NCI-H510A (cell line): ENCODE measurements at places on chromosomes 6 and 20.
A peak's percentile ranks its signal among the peaks of the same experiment; 100 is the strongest.

DNA sequence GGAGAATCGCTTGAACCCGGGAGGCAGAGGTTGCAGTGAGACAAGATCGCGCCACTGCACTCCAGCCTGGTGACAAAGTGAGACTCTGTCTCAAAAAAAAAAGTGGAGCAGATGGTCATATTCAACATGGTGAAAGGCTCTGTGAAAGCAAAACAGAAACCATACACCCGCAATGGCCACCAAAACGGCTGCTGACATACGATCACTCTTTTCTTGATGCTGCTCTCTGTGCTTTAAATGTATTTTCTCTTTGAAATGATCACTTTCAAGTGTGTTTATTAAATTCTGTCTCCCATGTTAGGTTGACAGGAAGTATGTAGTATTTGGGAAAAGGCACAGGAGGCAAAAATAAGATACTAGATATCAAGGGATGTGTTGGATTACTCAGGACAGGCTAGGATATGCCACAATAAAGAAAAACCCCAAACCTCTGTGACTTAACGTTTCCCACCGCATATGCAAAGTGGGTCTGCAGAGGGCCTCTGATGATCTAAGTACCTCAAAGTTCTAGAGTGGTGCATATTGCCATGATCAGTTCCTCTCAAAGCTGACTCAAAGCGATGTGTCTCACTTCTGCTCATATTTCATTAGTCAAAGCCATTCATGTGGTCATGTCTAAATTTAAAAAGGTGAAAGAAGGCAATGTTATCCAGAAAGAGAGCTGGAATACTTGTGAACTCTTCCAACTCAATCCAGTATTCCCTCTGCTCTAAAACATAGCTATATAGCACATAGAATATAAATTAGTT, 155.1 kb upstream of the SOX4 start:
- DNase-seq = no peak

- no peak for DNase-seq
Observed at GRCh38 chr20:37346535-37347346, 801 bp downstream of the SRC start.

DNA sequence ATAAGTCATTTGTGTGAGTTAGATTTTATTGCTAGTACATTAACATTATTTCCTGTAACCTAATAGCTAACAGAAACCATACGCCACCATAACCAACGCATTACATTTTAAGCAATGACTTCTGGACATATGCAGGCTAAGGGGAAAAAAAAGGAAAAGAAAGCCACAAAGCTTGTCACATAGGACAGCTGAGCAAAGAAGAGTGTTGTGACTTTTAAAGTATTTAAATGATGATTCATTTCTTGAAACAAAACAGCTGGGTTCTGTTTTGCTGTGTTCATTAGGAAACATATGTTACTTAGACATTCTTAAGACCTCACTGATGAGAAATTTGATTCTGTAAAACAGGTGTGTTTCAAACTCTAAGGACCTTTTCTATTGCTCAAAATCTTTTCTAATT, 171.4 kb downstream of the COL9A1 start:
- DNase-seq = no peak

DNA sequence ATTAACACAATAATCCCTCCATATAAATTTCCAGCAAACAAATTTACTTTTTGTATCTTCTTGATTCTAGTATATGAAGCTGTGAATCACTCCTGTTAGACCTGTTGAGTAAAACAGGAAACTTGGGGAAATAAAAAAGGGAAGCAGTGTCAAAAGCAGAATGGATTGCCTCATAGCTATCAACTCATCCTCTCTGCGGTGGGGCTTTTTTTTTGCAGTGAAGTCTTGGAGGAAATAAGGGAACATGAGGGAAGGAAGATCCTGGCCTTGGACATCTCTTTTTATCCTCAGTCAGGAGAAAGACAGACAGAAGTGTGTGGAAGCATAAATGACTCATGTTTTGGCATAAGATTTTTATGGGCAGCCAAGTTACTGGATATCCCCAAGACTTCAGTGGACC, 332.5 kb downstream of the TFAP2A start:
- no peak for DNase-seq

DNA sequence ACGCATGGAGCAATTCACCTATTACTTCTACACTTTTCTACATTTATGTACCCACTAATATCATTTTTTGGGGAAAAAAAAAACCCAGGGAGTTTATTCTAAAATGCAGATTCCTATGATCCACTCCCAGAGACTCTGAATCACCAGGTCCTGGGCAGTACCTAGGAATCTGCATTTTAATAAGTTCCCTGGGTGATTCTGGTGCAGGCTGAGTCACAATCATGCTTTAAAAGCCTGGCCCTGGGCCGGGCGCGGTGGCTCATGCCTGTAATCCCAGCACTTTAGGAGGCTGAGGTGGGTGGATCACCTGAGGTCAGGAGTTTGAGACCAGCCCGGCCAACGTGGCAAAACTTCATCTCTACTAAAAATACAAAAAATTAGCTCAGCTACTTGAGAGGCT, 43.3 kb upstream of the MLN start:
- no peak for DNase-seq

DNA sequence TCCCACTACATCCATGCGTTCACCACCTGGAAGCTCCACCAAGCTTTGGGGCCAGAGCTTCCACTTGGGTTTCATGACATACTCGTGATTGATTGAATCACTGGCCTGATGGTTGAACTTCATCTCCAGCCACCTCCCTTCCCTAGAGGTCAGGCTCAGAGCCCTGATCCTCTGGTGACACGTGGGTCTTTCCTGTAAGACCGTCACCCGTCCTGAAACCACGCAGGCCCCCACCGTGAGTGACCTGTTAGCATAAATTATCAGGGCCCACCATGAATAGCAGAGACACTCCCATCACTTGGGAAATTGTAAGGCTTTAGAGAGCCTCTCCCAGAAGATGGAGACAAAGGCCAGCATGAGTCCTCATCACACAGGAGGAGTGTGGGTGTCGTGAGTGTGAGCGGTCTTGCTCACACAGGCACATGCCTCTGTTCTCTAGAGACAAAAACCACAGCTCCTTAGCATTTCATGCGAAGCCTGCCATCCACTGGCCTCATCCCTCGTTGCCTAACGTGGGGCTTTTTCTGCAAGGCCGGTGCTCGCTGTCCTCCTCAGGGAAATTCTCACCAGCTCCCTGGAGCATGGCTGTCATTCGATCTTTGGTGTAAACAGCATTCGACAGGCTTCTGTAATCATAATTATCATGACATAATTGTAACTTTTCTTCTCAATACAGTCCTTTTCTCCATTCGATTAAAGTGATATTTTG, 65.1 kb upstream of the DUSP22 start:
- no peak for DNase-seq

GRCh38 chr20:15364781-15365180, 1027.4 kb upstream of the FLRT3 start:
- no peak for DNase-seq

DNA sequence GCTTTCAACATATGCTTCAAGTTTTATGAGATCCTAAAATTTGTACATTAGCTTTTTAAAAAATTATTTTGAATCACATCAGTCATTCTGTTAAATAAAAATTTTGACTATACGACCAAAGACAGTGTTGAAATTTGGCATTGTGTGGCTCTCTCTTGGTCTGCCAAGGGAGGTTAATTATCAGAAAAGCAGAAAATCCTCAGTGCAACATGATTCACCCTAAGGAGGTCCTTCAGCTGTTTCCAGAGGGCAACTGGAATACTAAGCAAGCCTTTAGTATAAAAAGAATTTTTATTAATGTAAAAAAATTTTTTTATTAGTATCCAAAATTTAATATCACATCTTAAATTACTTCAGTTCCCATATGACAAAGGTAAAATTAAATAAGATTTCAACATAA, 23.1 kb upstream of the TMEM244 start:
- DNase-seq = no peak

DNA sequence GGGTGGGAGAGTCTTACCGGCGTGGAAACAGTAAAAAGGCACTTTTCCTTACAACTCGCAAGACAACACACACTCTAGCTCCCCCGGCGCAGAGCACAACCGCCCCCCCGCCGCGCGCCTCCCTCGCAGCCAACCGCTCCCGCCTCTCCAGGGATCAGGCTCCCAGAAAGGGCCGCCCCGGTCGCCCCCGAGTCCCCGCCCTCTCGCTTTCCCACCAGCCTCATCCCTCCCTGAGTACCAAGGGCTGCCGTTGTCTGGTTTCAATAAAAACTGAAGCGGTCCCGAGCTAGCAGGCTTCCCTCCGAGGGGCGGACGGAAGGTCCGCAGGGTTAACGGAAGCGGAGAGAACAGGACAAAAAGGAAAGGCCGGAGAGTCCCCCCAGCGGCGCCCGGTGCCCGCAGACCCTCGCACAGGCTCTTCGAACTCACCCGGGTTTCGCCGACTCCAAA, 804 bp downstream of the ELOVL5 start:
- DNase-seq = peak; percentile 84

DNA sequence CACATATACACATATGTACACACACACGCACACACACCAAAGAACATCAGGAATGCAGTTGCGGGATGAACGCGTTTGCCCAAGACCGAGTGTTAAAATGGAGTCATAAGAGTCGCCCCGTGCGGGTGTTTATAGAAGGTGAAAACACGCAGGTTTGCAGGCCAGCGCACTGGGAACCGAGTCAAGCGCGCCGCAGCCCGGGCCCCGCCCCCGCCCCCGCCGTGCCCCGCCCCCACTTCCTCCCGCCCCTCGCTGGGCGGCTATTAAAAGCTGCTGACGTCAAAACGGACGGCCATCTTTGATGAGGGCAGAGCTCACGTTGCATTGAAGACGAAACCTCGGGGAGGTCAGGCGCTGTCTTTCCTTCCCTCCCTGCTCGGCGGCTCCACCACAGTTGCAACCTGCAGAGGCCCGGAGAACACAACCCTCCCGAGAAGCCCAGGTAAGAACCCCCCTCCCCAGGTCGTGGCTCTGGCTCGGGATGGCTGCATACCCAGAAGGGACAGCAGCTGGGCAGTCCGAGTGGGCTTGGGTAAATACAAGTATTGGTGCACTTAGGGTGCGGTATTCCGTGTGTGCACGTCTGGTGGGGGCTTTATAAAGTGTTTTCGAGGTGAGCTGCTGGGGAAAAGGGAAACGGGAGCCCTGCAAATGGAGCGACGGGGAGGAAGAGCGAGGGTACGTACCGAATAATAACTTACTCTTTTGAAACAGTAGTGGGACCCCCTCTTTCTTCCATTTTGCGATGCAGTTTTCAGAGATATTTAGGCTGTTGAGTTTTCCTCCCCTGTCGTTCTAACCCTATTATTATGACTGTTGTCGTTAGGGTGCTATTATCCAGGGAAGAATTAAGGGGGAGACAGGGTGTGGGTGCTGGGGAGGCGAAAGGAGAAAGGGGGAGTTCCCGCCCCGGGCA, at the start of gene SNAP25:
Gene SNAP25, plus strand, starts transcription at position 295 of the 916 bp plus-strand sequence. CDS start 56,662 bp downstream, outside the sequence.
- peak; percentile 95 for DNase-seq

DNA sequence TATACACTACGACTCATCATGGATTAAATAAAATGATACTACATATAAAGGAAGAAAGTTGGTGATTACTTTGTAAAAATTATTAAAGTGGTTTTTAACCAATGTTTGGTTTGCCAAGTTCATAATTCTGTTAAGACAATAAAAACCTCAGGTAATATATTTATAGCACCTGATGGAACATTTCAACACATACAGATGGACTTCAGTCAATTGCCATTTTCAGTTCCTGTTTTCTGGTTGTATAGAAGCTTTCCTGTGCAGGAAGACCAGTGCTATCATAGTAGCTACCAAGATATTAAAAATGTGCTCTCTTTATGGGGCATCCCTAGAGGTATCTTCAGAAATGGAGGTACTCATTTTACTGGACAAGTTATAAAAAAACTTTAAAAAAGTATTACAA, 1686.4 kb downstream of the GRIK2 start:
- no peak for DNase-seq

DNA sequence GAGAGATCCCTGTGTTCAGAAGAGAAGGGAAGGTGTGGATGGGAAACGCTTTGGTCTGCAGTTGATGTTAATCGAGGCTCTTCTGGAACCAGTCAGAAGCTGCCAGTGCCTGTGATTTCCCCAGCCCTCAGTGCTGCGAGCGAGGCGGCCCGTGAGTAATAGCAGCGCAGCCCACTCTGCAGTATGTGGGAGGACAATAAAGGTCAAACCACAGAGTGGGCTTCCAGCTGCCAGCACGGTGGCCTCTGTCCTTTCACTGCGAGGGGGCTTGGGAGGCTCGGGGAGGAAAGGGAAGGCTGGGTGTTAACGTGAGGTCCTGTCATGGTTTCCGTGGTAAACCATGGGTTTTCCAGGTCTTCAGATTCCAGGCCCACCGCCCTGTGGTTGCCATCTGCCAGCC, 32.3 kb upstream of the TAGAP start:
- DNase-seq = no peak

DNA sequence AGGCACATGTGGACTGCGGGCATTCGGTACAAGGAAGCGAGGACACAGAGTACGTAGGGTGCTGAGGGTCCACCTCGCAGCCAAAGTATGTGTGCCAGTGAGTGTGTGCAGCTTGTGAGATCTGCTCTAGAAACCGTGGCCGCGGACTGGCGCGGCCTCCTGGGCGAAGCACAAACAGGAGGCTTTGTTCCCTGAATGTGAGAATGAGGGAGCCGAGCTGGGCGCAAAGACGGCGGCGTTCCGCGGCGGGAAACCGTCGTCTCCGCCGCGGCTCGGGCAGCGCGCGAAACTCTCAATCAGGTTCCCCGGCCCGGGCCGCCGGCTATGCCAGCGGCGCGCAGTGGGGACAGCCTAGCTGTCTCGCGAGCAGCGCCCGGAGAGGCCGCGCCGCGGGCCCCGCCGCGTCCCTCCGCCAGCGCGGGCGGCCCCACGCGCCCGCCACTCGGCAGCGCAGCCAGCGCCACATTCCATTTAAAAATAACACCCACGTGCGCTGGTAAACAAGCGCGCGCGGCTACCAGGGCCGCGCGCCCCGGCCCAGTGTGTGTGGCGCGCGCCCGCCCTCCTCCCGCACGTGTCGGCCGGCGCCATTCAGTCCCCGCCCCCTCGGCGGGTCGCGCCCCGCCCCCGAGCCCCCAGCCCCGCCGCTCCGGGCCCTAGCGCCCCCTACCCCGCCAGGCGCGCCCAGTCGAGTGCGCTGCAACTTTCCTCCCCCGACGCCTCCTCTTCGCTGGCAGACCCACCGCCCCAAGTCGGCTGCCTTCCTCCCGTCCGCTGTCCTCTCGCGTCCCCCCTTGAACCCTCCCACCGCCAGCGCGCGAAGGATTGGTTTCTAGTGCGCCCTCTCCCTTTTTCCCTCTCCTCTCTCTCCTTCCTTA, 3.0 kb upstream of the FOXO3 start:
- peak; percentile 41 for DNase-seq
